Diencephalon (tissue), 1 donor: ENCODE measurements at places on chromosomes 4 and X. TPM values are rescaled to one million over a fixed set of nuclear protein-coding genes. Genes with fewer than 3 reads are reported as not detected.

MCF2 gene
- total RNA-seq, result 36.0 TPM

DRP2 gene
- total RNA-seq, result 11.3 TPM

TIGD4 gene
- 7.2 TPM for total RNA-seq

SPARCL1 gene
- 127 TPM for total RNA-seq

MAGEB17 gene
- not detected for total RNA-seq

RAB33A gene
- total RNA-seq, result 22.6 TPM
